Stimulated activated effector memory CD8-positive, alpha-beta T cell treated with anti-CD3 and anti-CD28 coated beads, Interleukin-12 subunit alpha, Interleukin-12 subunit beta, amount 100 ng/mL, for 72 hours (primary cell): ENCODE measurements at places on chromosomes 7 and 10.

DNA sequence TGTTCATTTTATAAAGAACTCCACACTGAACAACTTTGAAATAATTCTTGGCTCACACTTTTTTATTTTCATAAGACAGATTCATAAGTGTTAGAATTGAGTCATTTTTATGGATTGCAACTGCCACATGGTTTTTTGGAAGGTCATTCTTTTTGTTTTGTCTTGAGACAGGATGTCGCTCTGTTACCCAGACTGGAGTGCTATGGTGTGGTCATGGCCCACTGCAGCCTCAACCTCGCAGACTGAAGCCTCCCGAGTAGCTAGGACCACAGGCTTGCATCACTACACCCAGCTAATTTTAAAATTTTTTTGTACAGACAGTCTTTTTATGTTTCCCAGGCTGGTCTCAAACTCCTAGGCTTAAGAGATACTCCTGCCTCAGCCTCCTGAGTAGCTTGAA, 20.3 kb downstream of the BMS1 start:
- no peak for DNase-seq

GRCh38 chr10:50390302-50390701, 139.0 kb upstream of the ASAH2 start:
- DNase-seq, result no peak

GRCh38 chr10:79052291-79053080, 16.3 kb upstream of the ZMIZ1 start:
- no peak for DNase-seq

DNA sequence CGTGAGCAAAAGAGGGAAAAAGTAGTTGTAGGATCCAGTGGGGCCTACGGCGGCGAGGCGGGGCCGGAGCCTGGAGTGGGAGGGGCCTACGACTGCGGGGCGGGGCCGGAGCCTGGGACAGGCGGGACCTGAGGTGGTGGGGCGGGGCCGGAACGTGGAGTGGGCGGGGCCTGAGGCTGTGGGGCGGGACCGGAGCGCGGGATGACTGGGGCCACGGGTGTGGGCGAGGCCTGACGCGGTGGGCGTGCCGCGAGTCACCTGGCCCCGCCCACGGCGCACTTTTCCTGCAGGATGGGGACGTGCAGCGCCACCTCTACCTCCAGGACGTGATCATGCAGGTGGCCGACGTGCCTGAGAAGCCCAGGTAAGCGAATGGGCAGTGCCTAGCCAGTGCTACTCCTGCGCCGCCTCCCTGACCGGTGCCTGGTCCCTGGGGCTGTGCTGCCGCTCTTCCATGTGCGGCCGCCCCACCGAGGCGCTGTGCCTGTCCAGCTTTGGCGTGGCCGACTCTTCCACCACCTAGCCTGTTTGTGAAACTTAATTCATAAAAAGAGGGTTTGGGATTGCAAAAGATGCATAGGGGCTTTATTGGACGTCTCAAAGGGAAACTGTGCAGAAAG, 496 bp downstream of the ZNF511 start:
- DNase-seq, result peak; percentile 88
